ENCODE measurements at places on chromosomes 7 and 10.

DNA sequence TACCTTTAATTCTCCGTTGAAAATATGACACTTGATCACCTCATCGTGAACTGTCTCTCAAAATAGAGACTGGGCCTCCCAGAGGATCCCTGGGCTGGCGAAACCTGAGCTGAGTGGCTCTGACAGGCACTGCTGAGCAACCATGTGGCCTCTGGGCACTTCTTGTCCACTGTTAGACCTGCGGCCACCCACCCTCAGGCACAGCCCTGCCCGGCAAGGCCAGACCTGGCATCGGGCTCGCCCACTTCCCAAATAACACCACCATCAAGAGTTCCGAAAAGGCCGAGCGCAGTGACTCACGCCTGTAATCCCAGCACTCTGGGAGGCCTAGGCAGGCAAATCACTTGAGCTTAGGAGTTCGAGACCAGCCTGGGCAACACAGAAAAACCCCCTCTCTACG, 82.5 kb downstream of the COBL start:
- DNase-seq: no peak

DNA sequence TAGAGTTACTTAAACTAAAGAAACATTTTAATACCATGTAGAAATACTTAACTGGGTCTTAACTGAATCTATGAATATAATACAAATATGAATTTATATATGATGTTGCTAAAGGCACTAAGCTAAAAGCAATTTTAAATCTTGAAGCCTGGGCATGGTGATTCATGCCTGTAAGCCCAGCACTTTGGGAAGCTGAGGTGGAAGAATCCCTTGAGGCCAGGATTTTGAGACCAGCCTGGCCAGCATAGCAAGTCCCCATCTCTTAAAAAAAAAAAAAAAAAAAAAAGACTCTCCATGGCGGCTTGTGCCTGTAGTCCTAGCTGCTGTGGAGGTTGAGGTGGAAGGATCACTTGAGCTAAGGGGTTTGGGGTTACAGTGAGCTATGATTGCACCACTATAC, 95.3 kb downstream of the CCSER2 start:
- DNase-seq: no peak

DNA sequence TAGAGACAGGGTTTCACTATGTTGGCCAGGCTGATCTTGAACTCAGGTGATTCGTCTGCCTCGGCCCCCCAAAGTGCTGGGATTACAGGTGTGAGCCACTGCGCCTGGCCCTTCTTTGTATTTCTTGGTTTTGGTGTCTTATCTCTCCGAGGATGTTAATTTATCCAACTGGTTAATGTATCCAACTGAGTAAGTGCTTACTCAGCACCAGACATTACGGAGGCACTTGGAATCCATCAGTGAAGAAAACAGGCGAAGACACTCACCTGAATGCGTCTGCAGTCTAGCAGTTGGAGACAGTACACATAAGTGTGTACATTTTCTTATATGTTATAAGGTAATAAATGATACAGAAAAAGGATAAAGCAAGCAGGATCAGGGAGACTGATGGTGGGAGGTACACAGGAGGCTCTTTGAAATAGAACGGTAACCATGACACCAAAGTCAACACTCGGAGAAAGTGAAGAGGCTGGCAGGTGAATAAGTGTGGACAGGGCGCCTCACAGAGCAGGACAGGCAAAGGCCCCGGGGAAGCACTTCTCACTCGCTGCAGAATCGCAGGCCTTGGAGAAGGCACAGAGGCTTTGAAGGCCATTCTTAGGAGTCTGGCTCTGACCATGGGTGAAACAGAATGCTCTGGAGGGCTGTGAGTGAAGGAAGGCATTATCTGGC, 73.1 kb downstream of the LANCL2 start:
- no peak for DNase-seq

GRCh38 chr10:62924344-62924748, 108.2 kb upstream of the EGR2 start:
- DNase-seq: no peak

DNA sequence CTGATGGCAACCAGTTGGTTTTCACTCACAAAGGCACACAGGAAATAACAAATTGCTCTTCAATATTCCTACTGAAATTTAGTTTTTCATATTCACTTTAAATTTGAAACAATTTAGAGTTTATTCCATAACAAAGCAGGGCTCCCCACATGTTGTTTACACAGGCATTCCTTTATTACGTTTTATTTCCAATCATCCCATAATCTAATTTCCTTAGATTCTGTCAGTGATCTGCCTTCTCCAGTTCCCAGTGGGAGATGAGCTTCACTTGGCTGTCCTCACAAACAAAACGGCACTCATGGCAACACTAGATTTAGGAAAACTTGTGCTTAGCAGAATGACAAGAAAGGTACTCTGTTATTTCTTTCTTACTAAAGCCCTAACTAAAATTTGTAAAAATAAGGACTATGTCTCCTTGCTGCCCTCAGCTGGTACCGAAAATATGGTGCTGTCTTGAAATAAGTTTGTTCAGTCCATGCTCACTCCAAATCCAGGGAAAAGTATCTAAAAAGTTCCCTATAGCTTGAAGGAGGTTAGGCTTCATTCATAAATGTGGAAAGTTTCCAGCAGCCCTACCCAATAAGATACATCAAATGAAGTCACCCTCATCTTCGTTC, 23.0 kb downstream of the PHYH start:
- no peak for DNase-seq

GRCh38 chr7:2811476-2812113, 32.5 kb downstream of the GNA12 start:
- DNase-seq: no peak

- DNase-seq: no peak
These were observed 121.2 kb upstream of the AFAP1L2 start for GRCh38 chr10:114525368-114525949.

GRCh38 chr7:128347647-128348097, 4.0 kb upstream of the RBM28 start:
- peak; percentile 39 for DNase-seq

GRCh38 chr10:101959346-101959916, 96.5 kb downstream of the ARMH3 start:
- no peak for DNase-seq

DNA sequence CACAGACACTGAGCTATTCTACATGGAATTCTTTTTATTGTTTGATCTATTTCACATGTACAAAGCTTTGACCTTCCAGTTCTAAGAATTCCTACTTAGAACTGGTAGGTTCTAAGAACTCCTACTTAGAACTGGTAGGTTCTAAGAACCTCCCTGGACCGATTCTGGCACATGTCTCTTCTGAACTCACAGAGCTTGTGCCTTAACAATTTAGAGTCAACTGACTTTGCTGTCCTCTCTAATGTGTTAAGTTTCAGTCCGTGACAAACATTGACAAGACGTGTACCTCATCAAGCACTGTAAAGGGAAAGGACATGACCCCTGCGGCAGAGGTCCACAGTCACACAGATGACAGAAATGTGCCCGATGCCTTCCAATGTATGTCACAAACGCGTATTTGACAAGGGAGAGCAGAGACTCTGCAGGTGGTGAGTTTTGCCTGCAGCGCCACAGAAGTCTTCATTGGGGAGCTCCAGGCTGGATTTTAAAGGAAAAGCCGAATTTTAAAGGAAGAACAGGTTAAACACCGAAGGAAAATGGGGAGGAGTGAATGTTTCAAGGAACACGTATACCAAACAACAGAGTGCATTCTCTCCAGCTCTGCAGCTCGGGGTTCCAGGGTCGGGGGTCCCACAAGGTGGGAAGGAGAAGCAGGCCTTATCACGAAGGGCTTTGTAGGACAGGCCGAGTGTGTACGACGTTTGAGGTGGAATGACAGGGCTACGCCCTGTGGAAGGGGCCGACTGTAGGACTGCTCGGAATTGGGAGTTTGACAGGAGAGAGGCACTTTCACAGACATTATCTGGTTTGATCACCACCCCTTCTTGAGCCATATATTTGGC, 161.1 kb upstream of the KLF14 start:
- DNase-seq: no peak

GRCh38 chr10:20993389-20993788, 96.3 kb upstream of the NEBL start:
- no peak for DNase-seq

DNA sequence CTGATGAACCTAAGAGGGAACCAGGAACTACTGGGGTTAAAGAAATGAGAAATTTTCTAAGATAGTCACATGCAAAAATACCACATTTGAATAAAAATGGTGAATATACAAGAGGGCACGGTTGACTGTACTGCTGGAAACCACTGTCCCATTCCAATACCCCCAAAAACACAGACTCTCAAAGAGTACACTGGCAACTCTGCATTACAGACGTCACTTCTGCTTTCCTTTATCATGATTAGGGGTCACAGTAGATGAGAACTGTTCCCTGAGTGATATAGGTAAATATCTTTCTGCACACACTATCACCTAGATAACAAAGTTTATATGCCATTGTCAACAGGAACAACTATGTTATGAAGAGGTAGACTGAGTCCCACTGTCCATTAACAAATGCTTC, 69.5 kb downstream of the RAPGEF5 start:
- no peak for DNase-seq

- no peak for DNase-seq
These were observed 645.7 kb downstream of the DNAJB9 start for GRCh38 chr7:109215341-109215740.

DNA sequence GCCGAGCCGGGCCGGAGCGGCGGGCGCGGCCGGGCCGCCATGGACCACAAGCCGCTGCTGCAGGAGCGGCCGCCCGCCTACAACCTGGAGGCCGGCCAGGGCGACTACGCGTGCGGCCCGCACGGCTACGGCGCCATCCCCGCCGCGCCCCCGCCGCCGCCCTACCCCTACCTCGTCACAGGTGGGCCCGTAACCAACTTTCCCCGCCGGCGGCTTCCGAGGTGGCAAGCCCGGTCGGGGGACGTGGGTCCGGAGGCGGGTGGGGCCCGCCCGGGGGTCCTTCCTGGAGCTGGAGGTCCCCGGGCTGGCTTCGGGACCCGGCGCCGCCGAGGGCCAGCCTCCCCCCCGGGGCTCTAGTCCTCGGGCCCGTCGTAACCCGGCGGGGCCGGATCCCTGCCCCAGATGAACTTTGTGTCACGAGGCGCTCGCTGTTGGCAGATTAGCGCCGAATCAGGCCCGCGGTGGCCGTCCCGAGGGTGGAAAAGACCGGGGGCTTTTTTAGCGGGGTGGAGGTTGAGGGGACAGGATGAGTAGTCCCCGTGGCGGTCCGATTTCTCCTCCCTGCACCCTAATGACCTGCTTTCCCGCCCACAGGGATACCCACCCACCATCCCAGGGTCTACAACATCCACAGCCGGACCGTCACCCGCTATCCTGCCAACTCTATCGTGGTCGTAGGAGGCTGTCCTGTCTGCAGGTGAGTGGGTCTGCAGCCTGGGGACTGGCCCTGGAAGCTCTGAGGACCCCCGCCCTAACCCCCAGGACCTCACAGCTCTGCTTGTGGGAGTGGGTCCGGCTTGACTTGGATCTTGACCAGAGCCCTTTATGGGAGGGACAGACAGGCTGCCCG, 496 bp downstream of the BRI3 start:
- DNase-seq: no peak

DNA sequence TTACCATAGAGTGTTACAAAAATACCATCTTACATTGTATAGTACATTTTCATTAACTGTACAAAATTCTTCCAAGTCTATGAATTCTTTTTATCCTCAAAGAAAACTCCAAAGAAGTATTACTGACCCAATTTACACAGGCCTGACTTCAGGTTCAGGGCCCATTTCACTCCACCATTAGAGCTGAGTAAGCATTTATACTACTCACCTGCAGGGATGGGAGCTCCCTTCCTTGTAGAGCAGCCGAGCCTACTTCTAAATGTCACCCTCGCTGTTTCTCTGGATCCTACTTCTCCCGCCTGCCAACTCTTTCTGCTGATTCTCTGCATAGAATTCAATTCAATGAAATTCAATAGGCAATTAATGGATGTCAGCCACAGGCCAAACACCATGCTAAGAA, 56.0 kb downstream of the CCDC71L start:
- no peak for DNase-seq

- no peak for DNase-seq
These were observed 6.4 kb downstream of the DPYSL4 start for GRCh38 chr10:132192991-132193665.

DNA sequence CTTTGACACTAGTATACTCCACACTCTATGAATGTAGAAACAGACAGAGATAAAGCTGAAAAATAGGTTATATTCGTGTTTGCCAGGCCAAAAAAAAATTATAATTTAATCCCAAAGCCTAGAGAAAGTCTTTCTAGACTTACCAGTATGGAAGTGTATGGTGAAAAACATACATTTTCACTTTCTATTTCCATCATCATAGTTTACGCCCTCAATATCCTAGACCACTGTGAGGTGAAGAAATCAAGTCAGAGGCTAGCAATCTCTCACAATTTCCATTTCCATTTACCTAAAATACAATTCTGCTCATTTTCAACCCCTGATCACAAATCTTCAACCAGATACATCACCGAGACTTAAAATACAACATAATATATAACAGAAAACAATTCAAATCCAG, 16.2 kb downstream of the GPR22 start:
- DNase-seq: no peak

DNA sequence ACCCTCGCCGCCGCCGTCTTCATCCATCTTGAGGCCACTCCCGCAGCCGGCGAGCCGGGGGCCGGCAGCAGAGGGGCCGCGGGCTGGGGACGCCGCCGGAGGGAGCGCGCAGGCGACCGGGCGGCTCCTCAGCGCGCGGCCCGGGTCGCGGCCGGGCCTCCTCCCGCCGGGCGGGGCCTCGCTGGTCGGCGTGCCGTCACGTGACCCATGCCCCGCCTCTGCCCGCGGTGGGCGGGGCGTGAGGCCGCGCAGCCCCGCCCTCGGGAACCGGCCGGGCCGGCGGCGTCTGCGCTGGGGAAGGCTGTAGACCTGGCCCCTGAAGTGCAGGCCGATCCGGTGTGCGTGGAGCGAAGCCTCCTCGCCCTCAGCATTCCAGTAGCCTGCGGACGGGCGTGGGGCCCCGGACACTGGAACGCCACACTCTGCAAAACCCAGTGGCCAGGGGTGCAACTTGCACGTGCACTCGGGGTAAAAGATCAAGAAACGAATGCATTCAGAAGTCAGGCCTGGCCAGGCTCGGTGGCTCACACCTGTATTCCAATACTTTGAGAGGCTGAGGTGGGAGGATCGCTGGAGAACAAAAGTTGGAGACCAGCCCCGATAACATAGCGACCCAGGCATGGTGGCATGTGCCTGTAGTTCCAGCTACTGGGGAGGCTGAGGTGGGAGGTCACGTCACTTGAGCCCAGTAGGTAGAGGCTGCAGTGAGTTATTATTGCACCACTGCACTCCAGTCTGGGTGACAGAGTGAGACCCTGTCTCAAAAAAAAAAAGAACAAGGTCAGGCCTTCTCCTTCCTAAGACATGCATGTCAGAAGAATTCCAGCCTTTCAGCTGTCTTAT, at the start of gene CYTH3:
Gene CYTH3 (minus strand): TSS at position 144 of the 843 bp plus-strand sequence. CDS start 117 bp downstream, at position 27.
- DNase-seq: peak; percentile 39

All from stimulated activated CD8-positive, alpha-beta memory T cell treated with anti-CD3 and anti-CD28 coated beads, Interleukin-7, amount 100 ng/mL, for 24 hours (primary cell).